ENCODE measurements at places on chromosomes 6 and 20.

DNA sequence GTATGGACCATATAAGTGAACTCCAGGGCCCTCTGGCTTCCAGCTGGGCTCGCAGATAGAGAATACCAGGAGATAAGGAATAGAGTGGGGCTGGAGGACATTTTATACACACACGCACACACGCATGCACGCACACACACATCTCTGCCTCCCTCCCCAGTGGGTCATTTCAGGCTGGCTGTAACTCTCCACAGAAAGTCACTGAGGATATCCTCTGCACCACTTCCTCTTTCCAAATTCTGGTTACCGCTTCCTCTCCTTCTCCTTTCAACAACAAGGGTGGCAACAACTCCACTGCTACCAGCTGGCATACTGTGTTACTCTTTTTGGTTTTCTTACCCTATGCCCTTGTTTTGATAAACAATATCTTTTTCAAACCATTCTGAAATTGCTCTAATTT lies 280.2 kb downstream of the COL12A1 start:
- peak; percentile 7 for DNase-seq

- DNase-seq, result no peak
Observed at GRCh38 chr6:93433592-93433991, 14.2 kb upstream of the EPHA7 start.

DNA sequence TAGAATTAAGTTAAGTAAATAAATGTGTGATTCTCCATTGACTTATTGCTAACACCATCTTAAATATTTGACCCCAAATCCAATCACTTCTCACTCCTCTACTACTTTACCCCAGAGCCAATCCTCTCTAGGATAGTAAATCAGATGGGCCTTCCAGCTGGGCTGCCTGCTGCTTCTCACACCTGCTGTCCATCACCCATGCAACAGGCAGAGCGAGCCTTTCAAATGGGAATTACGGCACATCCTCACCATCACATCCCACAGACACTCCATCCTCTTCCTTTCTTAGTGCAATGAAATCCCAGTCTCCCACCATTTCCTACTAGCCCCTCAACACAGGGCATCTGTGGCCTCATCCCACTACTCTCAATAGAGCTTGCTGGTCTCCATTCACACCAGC lies 34.0 kb downstream of the HLA-F start:
- no peak for DNase-seq

GRCh38 chr6:157169226-157169625 lies 154.1 kb downstream of the TMEM242 start:
- DNase-seq, result no peak

- no peak for DNase-seq
Observed at GRCh38 chr20:15113144-15113773, 775.8 kb upstream of the FLRT3 start.

GRCh38 chr6:141388666-141389065 lies 744.1 kb upstream of the GJE1 start:
- DNase-seq, result no peak

GRCh38 chr20:57619051-57619831 lies 985 bp downstream of the ZBP1 start:
- no peak for DNase-seq

DNA sequence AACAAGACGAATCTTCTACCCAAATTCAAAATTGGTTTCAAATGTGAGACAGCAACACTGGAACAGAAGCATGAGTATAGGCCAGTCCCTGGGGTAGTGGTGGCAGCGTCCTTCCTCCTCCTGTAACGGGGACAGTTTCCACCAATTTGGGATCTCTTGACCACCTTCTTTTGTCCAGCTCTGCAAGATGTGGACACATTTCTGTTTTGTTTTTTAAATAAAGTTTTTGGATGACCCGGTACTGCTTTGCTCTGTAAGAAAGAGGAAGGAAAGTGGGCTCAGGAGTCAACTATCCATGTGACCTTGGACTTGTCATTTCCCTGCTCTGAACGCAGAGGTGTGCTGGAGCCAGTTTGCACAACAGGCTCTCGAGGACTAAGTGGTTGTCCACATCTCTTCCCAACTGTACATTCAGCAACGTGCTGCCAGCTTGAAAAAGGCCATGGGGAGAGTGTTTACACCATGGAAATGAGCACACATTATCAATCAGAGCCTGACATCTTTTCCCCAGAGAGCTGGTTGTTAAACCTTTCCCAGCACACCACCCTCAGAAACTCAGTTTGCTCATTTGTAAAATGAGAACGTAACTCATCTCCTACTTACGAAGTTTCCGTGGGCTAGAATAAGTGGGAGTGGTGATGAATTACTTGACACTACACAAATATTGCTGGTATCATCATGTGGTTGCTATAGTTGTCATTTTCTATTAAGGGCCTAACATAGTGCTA lies 66.5 kb downstream of the ADTRP start:
- peak; percentile 24 for DNase-seq

DNA sequence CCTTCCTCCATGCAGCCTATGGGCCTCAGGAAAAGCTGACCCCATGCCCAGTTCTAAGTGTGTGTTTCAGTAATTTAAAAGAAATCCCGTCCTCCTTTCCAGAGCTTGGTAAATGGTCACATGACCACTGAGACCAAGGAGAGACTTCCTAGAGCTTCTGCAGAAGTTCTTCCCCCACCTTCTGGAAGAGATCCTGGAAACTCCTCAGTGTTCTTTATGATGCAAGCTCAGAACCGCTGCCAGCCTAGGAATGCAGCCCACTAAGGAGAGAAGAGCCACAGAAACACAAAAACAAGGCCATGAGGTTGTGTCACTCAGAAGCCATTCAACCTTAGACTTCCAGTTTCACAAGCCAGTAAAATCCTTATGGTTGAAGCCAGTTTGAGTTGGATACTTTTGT lies 348.4 kb downstream of the TPBG start:
- no peak for DNase-seq

DNA sequence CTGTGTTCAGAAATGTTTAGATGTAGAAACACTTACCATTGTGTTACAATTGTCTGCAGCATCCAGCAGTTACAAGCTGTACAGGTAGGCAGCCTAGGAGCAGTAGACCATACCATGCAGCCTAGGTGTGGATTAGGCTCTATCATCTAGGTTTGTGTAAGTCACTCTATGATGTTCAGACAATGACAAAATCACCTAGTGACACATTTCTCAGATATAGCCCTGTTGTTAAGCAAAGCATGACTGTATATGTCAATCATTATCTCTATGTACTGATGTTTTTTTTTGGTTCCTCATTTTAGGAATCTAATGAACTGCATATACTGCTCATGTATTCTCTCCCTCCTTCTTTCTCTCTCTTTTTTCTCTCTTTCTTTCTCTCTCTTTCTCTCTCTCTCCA lies 22.2 kb downstream of the CST8 start:
- no peak for DNase-seq

- no peak for DNase-seq
Observed at GRCh38 chr6:143731789-143732188, 54.0 kb downstream of the PHACTR2 start.

GRCh38 chr6:168035098-168035660 lies 37.7 kb downstream of the KIF25 start:
- DNase-seq, result peak; percentile 14

GRCh38 chr6:116662202-116662601 lies 6.4 kb downstream of the ZUP1 start:
- peak; percentile 56 for DNase-seq

- no peak for DNase-seq
Observed at GRCh38 chr20:53874706-53875105, 195.7 kb downstream of the BCAS1 start.

DNA sequence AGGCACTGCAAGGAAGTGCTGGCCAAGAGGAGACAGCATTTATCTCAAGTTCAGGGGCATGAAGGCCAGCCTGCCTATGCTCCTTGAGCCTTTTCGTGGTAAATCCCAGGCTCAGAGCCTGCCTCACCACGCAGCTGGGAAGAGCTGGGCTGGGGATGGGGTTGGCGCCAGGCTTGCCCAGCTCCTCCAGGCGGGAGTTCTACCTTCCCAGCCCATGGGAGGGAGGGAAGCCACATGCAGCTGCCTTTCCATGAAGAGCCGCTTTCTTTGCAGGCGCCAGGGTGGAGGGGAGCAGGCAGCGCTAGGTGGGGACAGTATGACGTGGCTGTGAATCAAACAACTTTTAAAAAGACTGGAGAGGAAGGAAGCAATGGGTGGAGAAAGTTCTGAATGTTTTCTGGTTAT lies 19.5 kb upstream of the SIRT5 start:
- DNase-seq, result no peak

DNA sequence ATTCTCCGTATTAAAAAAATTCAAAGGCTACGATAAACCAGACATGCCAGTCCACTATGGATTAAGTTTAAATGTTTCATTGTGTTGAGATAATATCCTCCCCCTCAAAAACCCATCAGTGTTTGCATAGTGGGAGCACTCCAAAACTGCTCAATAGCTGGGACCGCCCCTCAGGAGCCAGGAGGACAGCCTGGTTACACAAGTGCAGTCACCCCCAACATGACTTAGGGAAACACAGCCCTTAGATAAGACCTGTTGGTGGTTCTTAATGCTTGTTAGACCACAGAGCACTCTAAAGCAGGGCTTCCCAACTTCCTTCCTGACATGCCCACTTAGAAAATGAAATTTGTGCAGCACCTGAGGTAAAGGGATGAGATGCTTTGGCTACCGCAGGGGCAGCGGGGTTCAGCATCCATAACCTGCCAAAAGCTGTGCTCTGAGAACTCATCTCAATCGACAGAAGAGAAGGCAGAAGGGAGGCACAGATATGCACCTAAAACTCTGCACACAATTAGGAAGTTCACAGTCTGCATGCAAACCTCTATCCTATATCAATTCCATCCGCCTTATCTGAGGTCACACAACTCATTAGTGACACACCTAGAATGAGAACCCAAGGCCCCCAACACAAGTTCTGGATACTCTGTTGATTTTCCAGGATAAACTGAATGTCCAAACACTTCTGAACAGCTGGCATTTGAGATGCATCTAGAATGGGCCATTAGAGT lies 74.3 kb downstream of the RALGAPA2 start:
- DNase-seq, result no peak

DNA sequence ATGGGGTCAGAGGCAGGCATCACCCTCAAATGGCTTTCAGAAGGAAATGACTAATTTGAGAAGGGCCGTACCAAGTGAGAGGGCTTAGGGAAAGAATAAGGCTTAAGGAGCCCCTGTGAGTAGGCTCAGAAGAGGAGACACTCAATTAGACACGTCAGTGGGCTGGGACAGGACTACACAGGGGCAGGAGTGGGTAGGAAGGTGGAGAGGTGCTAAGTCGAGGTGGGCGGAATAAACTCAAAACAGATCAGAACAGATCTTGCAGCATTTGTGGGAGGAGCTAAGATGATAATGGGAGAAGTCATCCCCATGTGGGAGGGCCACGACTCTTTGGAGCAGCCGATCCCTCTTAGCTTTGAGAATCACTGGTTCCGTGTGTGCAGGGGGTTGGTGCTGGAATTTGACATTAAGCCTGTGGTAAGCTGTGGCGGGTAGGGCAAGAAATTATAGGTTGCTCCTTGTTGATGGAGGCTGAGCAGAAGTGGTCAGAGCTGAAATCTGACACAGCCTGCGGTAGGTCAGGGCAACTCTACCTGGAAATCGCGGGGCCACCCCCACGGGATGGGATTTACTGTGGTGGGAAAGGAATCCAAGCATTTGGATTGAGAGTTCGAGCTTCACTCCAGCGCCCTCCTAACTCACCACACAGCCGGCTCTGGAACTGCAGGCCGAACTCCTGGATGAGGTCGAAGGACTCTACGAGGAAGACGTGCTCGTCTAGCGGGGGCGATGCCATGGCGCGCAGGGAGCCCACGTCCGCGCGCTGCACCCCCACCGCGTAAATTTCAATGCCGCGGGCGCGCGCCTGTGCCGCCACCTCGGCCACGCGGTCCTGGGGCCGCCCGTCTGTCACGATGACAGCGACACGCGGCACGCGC lies 2.8 kb upstream of the RBPJL start:
- no peak for DNase-seq

DNA sequence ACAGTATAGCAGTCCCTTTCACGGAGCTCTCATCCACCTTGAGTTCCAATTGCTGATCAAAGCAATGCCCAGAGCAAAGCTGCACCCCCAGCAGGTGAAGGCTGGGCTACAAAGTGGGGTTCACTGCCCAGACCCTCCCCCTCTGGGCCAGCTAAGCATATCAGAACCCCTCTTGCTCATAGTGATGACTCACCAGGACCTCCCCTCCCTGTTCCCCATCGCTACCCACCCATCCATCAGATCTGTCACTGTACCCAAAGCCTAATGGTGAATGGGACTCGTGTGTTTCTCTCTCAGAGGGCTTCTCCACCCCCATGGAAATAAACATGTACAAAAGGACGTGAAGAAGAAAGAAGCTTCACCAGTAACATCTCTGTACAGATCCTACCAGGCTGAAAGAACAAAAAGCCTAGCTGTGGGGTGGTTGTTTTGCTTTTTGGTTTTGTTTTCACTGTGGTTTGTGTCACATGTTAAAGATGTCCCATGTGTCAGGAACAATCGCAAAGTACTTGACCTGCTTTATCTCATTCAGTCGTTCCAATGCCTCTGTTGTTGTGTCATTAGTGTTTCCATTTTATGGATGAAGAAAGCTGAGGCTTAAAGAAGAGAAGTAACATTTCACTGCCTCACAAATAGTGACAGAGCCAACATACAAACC lies 518.5 kb downstream of the CD83 start:
- DNase-seq, result no peak

DNA sequence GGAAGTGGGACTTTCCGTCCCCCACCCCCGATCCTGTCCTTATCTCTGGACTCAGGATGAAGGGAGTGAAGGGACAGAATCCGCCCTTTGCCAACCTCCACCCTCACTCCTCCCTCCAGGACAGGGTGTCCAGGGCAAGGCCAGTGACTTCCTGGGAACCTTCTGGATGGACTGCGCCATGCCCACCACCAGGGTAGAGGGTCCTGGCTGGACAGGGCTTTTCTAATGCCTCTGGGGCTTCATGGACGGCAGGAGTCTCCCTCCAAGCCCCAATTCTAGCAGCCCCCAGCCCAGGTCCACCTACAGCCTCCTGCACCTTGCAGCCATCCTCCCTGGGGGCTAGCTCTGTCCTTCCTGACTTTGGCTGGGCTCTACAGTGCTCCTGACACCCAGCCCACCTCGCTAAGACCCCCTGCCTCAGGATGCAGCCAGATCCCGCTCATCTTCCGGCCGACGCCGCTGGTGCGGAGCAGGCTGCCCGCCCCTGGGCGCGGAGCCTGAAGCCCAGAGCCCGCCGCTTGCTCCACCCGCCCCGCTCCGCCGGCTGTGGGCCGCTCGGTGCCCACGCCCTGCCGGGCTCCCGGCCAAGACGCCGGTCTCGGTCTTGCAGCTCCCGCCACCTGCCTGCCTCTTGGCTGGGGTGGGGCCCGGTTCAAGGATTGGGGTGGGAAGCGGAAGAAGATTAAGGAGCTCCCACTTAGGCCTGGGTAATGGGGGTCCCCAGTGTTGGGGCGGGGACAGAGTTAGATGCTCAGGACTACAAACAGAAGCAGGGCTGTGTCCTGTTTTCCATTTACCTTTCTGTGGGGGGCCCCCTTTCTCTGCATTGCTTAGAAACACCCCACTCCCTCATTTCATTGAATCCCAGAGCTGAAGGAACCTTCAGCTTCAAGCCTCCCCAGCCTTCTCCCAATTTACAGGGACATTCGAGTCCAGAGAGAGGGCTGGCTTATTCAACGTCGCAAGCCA lies 72.8 kb downstream of the MDGA1 start:
- no peak for DNase-seq

GRCh38 chr6:129843573-129843972 lies 17.5 kb downstream of the TMEM244 start:
- no peak for DNase-seq

Data from T-helper 2 cell (primary cell).